NCI-H1048 (cell line): ENCODE measurements at places on chromosomes 11 and 22.

DNA sequence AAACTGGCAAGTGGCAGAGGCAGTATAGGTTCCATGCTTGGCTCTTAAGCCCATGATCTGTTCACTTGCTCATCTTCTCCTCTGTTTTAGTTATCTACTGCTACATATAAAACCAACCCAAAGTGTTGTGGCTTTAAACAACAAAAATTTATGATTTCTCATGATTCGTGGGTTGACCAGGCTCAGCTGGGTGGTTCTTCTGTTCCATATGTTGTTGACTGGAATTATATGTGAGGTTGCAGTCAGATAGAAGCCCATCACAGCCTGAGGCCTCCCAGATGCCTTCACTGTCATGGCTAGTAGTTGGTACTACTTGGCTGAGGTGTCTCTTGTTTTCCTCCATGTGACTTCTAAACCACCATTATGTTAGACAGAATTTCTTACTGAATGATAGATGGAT, 632.6 kb downstream of the NELL1 start:
- no peak for DNase-seq

- DNase-seq: no peak
Observed at GRCh38 chr11:122772945-122773344, 65.4 kb upstream of the CRTAM start.

- no peak for DNase-seq
Observed at GRCh38 chr22:37525073-37525745, 6.0 kb upstream of the CARD10 start.

- no peak for DNase-seq
Observed at GRCh38 chr22:43300891-43301676, 42.1 kb downstream of the SCUBE1 start.

DNA sequence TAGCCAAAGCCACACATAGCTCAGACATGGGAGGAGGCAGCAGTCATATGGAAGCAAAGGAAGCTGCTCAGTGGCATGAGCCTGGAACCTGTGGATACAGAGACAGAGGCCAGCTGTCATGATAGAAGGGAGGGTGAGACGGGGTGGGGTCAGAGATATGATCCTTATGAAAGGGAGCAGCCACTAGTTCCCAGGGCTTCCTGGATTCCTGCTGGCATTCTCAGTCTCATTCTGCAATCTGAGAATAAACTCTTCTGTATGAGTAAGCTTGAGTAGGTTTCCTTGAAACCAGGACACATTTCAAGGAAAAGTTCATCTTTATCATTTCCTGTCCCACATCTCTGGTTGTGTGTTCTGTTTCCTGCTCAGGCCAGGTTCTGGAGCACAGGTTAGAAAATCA, 220.2 kb upstream of the SNX19 start:
- DNase-seq: no peak

DNA sequence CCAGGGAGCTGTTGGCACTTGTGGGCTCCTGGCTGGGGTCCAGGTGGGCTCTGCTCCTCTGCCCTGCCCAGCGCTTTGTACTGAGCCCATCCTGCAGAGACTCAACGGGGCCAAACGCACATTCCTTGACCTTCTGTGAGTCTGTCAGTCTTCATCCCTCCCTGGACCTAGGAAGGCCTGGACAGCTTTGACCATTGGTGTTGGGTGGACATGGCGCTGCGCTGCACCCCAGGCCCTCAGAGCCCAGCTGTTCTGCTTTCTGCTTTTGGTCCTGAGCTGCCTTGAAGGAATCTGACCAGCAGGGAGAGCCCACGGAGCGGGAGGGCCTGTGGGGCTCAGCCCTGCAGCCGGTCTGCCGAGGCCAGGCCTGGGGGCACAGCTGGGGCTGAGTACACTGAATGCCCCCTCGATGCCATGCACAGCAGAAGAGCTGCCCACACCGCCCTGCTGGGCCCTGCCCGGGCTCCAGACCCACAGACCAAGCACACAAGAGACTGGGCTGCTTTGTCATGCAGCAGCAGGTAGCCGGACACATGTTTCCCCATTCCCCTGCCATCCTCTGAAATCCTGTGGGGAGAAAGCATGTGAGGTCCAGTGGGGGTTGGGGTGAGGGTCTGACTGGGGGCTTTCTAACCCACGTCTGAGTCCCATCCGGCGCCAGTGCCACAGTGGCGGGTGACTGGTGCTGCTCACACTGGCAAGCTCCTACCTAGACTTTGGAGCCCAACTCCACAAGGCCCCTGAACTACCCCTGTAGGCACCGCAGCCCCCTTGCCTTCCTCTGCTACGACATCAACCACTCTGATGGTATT, 24.1 kb upstream of the CCDC188 start:
- no peak for DNase-seq

- no peak for DNase-seq
Observed at GRCh38 chr11:116643521-116643920, 129.3 kb downstream of the BUD13 start.
